ENCODE measurements at places on chromosomes 1 and 21. TPM values are rescaled to one million over a fixed set of nuclear protein-coding genes. Genes with fewer than 3 reads are reported as not detected.
A peak's percentile ranks its signal among the peaks of the same experiment; 100 is the strongest.

GRCh38 chr1:111758373-111758772 is 2.7 kb downstream of the DDX20 start:
- H3K27ac ChIP-seq, result peak overlapping the region; percentile 32
- peaks cover 27% of the 10 kb centered on the region for H3K4me1 ChIP-seq
- peak overlapping the region; percentile 46 for H3K4me3 ChIP-seq
- H3K36me3 ChIP-seq, result peaks cover 31% of the 10 kb centered on the region

GRCh38 chr1:71698186-71698585 is 584.2 kb downstream of the NEGR1 start:
- no peaks in the 10 kb centered on the region for H3K27me3 ChIP-seq
- no peak for DNase-seq
- no peaks in the 10 kb centered on the region for H3K4me1 ChIP-seq

DNA sequence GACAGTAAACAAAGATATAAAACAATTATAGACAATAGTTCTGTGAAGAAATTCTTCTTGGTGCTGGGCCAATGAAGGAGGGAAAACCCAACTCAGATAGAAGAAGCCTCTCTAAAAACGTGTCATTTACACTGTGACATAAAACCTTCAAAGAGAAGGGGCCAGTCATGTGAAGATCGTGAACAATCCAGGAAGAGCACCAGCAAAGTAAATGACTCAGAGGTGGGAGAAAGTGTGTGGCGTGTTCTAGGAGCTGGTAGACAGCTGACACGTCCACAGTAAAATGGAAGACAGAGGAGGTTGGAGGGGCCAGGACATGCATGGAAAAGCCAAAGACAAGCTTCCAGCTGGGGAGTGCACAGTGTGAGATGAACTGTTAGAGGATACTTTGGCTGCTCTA is 143.6 kb downstream of the VAV3 start:
- peak overlapping the region; percentile 82 for H3K27ac ChIP-seq
- H3K4me3 ChIP-seq, result peak overlapping the region; percentile 58
- peaks cover 32% of the 10 kb centered on the region for H3K36me3 ChIP-seq
- no peak for DNase-seq

- H3K27me3 ChIP-seq, result no peaks in the 10 kb centered on the region
- peaks cover 7% of the 10 kb centered on the region for H3K36me3 ChIP-seq
- H3K4me3 ChIP-seq, result peak overlapping the region; percentile 76
- peak overlapping the region; percentile 93 for H3K27ac ChIP-seq
- peaks cover 63% of the 10 kb centered on the region for H3K4me1 ChIP-seq
Observed at GRCh38 chr1:230083746-230084407, 16.8 kb downstream of the GALNT2 start.

GRCh38 chr1:14689996-14690615 is 91.6 kb downstream of the KAZN start:
- no peaks in the 10 kb centered on the region for H3K4me1 ChIP-seq
- peaks cover 7% of the 10 kb centered on the region for H3K27me3 ChIP-seq
- H3K27ac ChIP-seq, result no peak overlapping the region
- no peak overlapping the region for H3K4me3 ChIP-seq
- no peak for DNase-seq

- no peak overlapping the region for H3K27ac ChIP-seq
- H3K4me3 ChIP-seq, result no peak overlapping the region
- no peaks in the 10 kb centered on the region for H3K4me1 ChIP-seq
- H3K27me3 ChIP-seq, result peaks cover 15% of the 10 kb centered on the region
Observed at GRCh38 chr1:168949672-168950071, 156.8 kb upstream of the ATP1B1 start.

GRCh38 chr1:32350785-32351398 is 11.4 kb downstream of the FAM229A start:
- peaks cover 26% of the 10 kb centered on the region for H3K4me1 ChIP-seq
- peak overlapping the region; percentile 57 for H3K4me3 ChIP-seq
- no peak overlapping the region for H3K27ac ChIP-seq
- peak; percentile 79 for DNase-seq
- H3K36me3 ChIP-seq, result no peaks in the 10 kb centered on the region

DNA sequence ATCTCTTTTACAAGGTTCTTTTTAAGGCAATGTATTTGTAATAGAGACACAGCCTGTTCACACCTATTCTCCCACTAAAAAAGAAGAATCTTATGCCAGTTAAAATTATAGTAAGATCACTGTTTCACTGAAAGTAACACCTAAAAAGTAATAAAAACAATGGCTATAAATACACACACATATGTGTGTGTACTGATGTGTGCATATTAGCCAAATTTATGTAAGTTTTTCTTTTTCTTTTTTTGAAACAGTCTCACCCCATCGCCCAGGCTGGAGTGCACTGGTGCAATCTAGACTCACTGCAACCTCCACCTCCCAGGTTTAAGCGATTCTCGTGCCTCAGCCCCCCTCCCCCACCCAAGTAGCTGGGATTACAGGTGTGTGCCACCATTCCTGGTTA is 56.8 kb upstream of the SLC30A10 start:
- no peak overlapping the region for H3K4me3 ChIP-seq
- no peak overlapping the region for H3K27ac ChIP-seq
- DNase-seq, result no peak
- H3K27me3 ChIP-seq, result no peaks in the 10 kb centered on the region
- peaks cover 27% of the 10 kb centered on the region for H3K36me3 ChIP-seq
- no peaks in the 10 kb centered on the region for H3K4me1 ChIP-seq

ATP1A2 gene
- total RNA-seq, result not detected

GRCh38 chr1:235838021-235838420 is 28.7 kb downstream of the LYST start:
- peak; percentile 65 for DNase-seq
- no peak overlapping the region for H3K27ac ChIP-seq
- H3K27me3 ChIP-seq, result no peaks in the 10 kb centered on the region
- peaks cover 32% of the 10 kb centered on the region for H3K4me1 ChIP-seq
- H3K4me3 ChIP-seq, result no peak overlapping the region

FNDC5 gene
- total RNA-seq, result not detected
